ENCODE measurements at places on chromosomes 5 and 9. TPM values are rescaled to one million over a fixed set of nuclear protein-coding genes. Genes with fewer than 3 reads are reported as not detected.

The CDC25C gene
- 12.9 TPM for total RNA-seq

DNA sequence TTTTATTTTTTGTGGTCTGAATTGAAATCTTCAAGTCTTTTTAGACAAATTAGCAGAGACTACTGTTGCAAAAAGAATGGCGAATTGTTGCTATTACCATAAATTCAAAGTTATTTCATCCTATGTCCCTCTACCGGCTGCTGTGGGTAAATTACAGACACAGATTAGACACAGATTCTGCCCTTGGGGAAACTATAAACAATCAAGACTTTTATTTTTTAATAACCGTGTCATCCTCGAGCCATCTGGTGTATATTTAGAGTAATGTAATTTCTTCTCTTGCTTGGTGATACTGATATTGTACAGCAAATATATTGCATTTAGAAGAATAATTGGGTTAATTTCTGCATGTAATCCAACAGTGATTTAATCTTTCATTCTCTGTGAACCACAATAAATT, 228.0 kb upstream of the ADAMTSL1 start:
- DNase-seq, result no peak
- no peaks in the 10 kb centered on the region for H3K36me3 ChIP-seq
- H3K4me1 ChIP-seq, result no peaks in the 10 kb centered on the region
- H3K27me3 ChIP-seq, result no peaks in the 10 kb centered on the region

DNA sequence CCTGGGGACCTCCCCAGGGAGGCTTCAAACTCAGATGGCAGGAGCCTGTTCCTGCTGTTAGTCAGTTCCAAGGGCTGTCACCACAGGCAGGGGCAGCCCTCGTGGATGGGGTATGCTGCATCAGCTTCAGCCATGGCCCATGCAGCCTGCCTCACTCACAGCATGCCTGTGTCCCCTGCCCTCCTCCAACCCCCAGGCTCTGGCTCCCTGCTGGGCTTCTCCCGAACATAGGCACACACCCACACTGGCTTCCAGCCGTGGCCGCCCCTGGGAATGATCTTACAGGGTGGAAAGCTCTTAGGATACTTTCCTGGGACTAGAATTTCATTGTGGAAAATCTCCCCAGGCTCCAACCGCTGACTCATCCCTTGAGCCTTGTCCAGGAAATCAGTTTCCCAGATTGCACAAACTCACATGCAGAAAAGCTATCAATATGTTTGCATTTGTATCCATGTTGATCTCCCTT, 163.8 kb downstream of the SEC61B start:
- H3K36me3 ChIP-seq, result no peaks in the 10 kb centered on the region

The PCDHA9 gene
- total RNA-seq, result not detected

DNA sequence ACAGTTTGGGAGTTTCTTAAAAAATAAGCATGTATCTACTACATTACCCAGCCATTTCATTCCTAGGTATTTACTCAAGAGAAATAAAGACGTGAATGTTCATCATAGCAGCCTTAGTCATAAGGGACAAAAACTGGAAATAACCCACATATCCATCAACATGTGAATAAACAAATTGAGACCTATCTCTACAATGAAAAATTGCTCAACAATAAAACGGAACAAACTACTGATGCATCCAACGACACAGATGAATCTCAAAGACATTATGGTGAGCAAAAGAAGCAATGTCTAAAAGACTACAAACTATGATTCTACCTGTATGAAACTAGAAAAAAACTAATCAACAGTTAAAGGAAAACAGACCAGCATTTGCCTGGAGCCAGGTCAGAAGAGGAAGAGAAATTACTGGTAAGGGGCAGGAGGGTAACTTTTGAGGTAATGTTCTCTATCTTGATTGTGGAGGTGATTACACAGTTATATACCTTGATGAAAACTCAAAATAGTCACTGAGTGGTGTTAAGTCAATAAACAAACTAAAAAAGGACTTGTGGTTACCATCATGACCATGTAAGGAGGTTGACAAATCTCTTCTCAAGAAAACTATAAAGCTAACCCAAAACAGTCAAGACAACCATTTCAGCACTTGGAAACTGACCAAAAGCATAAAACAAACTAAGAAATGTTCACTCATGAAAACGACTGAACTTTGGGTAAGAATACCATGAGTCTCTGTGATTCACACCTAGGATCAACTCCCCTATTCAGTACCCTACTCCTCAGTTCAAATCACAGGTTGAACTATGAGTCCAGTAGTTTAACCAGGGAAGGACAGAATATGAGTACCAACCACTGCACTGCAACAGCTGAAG, 10.4 kb downstream of the UIMC1 start:
- H3K27me3 ChIP-seq, result no peaks in the 10 kb centered on the region
- no peak for DNase-seq
- H3K4me1 ChIP-seq, result peaks cover 9% of the 10 kb centered on the region
- H3K4me3 ChIP-seq, result no peak overlapping the region
- no peak overlapping the region for H3K27ac ChIP-seq
- H3K36me3 ChIP-seq, result no peaks in the 10 kb centered on the region

GRCh38 chr5:113378514-113378913, 56.3 kb downstream of the TSSK1B start:
- no peaks in the 10 kb centered on the region for H3K36me3 ChIP-seq
- H3K4me1 ChIP-seq, result no peaks in the 10 kb centered on the region
- no peak for DNase-seq
- no peaks in the 10 kb centered on the region for H3K27me3 ChIP-seq
- H3K27ac ChIP-seq, result no peak overlapping the region
- H3K4me3 ChIP-seq, result no peak overlapping the region

DNA sequence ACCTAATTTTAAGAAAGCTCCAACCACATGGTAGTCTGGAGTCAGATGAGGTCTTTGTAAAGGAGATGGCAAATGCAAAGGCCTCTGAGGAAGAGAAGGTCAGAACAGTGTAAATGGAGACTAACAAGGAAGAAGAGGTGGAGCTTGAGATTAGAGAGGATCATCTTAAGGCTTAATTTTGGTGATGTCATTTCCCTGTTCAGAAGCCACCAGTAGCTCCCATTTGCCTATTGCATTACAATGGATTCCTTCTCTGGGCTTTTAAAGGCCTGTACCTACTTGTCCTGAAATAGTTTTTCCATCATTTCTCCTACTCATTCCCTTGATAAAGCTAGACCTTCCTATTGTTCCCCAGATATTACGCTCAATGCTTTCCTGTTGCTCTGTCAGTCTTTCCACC, 16.1 kb downstream of the PCSK5 start:
- peaks cover 4% of the 10 kb centered on the region for H3K4me1 ChIP-seq
- no peak overlapping the region for H3K27ac ChIP-seq
- no peak overlapping the region for H3K4me3 ChIP-seq

- H3K36me3 ChIP-seq, result no peaks in the 10 kb centered on the region
- H3K4me1 ChIP-seq, result no peaks in the 10 kb centered on the region
- no peaks in the 10 kb centered on the region for H3K27me3 ChIP-seq
- H3K4me3 ChIP-seq, result no peak overlapping the region
- no peak overlapping the region for H3K27ac ChIP-seq
- no peak for DNase-seq
Observed at GRCh38 chr9:2359891-2360471, 261.6 kb upstream of the VLDLR start.

The WASHC1 gene
- 14.0 TPM for total RNA-seq

GRCh38 chr5:108278285-108279240, 103.3 kb downstream of the FBXL17 start:
- no peaks in the 10 kb centered on the region for H3K4me1 ChIP-seq
- H3K36me3 ChIP-seq, result peaks cover 3% of the 10 kb centered on the region

DNA sequence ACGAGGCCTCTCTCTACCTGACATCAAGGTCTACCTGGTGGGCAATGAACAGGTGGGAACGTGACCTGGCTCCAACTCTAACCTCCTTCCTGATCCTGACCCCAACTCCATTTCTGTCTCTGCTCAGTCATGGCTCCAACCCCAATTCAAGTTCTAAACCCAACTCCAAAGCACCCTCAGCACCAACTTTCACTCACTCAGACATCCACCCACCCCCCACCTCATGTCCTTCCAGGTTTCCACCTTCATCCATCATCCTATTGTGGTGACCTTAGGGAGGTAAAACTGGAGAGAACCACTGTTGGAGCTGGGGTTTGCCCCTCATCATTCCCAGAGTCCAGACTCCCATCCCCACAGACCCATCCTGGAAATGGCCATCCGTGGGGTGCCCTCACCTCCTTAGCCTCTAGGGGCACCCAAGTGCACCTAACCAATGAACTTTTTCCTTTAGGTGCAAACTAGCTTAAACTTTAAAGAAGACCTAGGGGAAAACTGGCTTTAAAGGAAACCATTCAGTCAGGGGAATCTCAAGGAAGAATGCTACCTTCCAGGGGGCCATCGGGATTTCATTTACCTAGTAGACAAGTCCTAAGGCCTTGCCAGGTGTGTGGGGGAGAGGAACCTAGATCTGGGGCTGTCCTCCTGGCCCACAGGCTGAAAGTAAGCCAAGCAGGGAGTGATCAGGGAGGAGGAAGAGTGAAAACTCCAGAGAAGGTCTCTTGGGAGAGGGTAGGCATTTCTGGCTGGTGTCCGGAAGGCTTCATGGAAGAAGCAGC, 11.3 kb downstream of the RGS14 start:
- peaks cover 65% of the 10 kb centered on the region for H3K4me1 ChIP-seq
- no peak for DNase-seq
- H3K27me3 ChIP-seq, result no peaks in the 10 kb centered on the region
- H3K27ac ChIP-seq, result no peak overlapping the region

- no peaks in the 10 kb centered on the region for H3K27me3 ChIP-seq
- H3K36me3 ChIP-seq, result no peaks in the 10 kb centered on the region
- no peak for DNase-seq
Observed at GRCh38 chr5:58294598-58295305, 165.1 kb downstream of the PLK2 start.

GRCh38 chr5:39394946-39395345, 29.8 kb downstream of the DAB2 start:
- H3K36me3 ChIP-seq, result no peaks in the 10 kb centered on the region
- no peaks in the 10 kb centered on the region for H3K27me3 ChIP-seq
- DNase-seq, result no peak
- H3K4me3 ChIP-seq, result no peak overlapping the region

GRCh38 chr5:93158841-93159240, 422.2 kb downstream of the NR2F1-AS1 start:
- no peaks in the 10 kb centered on the region for H3K4me1 ChIP-seq
- no peak overlapping the region for H3K27ac ChIP-seq
- DNase-seq, result no peak
- no peaks in the 10 kb centered on the region for H3K36me3 ChIP-seq
- H3K27me3 ChIP-seq, result no peaks in the 10 kb centered on the region

The COL27A1 gene
- 12.6 TPM for total RNA-seq

The NKD2 gene
- 5.1 TPM for total RNA-seq

The HAVCR2 gene
- 14.5 TPM for total RNA-seq

GRCh38 chr5:83133797-83134196, 56.5 kb downstream of the XRCC4 start:
- H3K4me1 ChIP-seq, result no peaks in the 10 kb centered on the region
- DNase-seq, result no peak

The PCDHA5 gene
- total RNA-seq, result not detected

DNA sequence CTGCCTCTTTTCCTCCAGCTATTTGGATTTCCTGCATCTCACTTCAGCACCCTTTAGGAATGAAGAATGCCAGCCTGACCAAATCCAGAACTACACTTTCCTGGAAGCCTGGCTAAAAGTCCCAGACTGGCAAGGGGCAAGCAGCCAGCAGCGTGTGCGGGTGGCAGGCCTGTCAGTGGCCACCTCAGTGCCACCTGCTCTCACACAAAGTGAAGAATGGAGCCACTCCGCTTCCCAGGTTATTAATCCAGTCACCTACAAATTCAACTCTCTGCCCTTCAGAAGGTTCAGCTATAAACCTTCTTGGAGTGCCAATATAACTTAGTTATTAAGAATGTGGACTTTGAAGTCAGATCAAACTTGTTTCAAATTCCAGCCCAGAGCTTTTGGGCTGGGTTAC, 6.7 kb upstream of the ALDOB start:
- H3K36me3 ChIP-seq, result no peaks in the 10 kb centered on the region
- no peak overlapping the region for H3K27ac ChIP-seq
- H3K4me3 ChIP-seq, result no peak overlapping the region

DNA sequence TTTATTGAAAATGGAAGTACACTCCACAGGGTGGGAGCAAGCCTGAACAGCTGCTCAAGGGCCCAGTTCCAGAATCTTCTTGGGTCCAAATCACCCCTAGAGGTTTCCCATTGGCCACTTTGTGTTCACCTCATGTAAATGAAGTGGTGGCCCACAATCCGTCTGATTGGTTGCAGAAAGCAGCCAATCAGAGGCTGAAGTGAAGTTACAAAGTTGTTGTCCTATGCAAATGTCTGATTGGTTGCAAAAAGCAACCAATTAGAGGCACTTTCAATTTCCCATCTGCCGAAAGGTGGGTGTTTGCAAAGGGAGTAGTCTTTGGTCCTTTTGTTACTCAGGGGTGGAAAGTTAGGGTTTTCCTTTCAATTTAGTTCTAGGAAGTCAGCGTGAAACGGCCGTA, 8.8 kb downstream of the TMEM171 start:
- H3K4me3 ChIP-seq, result no peak overlapping the region
- no peak overlapping the region for H3K27ac ChIP-seq
- no peak for DNase-seq
- peaks cover 15% of the 10 kb centered on the region for H3K27me3 ChIP-seq
- no peaks in the 10 kb centered on the region for H3K4me1 ChIP-seq

DNA sequence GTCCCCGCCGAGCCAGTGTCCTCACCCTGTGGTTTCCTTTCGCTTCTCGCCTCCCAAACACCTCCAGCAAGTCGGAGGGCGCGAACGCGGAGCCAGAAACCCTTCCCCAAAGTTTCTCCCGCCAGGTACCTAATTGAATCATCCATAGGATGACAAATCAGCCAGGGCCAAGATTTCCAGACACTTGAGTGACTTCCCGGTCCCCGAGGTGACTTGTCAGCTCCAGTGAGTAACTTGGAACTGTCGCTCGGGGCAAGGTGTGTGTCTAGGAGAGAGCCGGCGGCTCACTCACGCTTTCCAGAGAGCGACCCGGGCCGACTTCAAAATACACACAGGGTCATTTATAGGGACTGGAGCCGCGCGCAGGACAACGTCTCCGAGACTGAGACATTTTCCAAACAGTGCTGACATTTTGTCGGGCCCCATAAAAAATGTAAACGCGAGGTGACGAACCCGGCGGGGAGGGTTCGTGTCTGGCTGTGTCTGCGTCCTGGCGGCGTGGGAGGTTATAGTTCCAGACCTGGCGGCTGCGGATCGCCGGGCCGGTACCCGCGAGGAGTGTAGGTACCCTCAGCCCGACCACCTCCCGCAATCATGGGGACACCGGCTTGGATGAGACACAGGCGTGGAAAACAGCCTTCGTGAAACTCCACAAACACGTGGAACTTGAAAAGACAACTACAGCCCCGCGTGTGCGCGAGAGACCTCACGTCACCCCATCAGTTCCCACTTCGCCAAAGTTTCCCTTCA, 1.4 kb downstream of the GLIS3 start:
- H3K36me3 ChIP-seq, result no peaks in the 10 kb centered on the region
- H3K27ac ChIP-seq, result no peak overlapping the region
- peak; percentile 12 for DNase-seq
- H3K4me3 ChIP-seq, result peak overlapping the region; percentile 38

Measured in thymus (tissue), 14 donors.